Transverse colon (tissue), 4 donors: ENCODE measurements at places on chromosomes 2 and 18. TPM values are rescaled to one million over a fixed set of nuclear protein-coding genes. Genes with fewer than 3 reads are reported as not detected.

ESPNL gene
- total RNA-seq: 4.4 TPM

IL18R1 gene
- total RNA-seq: 3.8 TPM

BBS5 gene
- total RNA-seq: 3.0 TPM

IL37 gene
- total RNA-seq: 1.1 TPM

- no peaks in the 10 kb centered on the region for H3K27me3 ChIP-seq
- H3K4me1 ChIP-seq: no peaks in the 10 kb centered on the region
- no peak for DNase-seq
- H3K36me3 ChIP-seq: no peaks in the 10 kb centered on the region
Measured at GRCh38 chr2:148259674-148260073, 238.8 kb downstream of the MBD5 start.

DNA sequence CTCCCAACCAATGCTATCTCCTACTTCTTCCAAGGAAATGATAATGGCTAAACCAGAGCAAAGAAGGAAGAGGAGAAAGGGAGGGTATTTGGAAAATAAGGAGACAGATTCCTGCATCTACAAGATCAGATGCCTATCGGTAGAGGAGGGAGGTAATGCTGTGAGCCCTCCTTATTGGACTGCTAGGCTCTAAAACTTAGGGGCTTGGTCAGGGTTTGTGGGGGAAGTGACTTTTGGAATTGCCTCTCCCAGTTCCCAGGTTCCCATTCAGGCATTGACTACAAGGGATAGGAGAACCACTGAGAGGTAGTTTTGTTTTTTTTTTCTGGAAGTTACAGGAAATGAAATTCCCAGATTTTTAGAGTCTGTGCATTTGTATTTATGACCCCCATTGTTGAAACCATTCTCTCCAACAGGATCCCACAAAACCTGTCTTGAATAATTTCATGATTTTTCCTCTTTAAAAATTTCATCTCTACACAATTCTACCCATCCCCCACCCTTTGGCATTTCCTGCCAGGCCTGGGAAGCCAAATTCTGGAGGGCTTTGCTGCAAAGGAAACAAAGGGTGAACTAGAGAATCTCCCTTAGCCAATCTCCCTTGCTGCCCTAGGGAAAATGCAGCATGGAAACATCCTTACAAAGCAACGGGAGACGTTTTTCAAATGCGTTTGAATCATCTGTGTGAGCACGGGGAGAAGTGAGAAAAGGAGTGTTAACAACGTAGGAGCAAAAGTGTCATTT, 282.1 kb upstream of the EPAS1 start:
- H3K4me3 ChIP-seq: no peak overlapping the region
- no peaks in the 10 kb centered on the region for H3K36me3 ChIP-seq
- H3K27me3 ChIP-seq: no peaks in the 10 kb centered on the region
- no peaks in the 10 kb centered on the region for H3K4me1 ChIP-seq
- H3K27ac ChIP-seq: no peak overlapping the region

DNA sequence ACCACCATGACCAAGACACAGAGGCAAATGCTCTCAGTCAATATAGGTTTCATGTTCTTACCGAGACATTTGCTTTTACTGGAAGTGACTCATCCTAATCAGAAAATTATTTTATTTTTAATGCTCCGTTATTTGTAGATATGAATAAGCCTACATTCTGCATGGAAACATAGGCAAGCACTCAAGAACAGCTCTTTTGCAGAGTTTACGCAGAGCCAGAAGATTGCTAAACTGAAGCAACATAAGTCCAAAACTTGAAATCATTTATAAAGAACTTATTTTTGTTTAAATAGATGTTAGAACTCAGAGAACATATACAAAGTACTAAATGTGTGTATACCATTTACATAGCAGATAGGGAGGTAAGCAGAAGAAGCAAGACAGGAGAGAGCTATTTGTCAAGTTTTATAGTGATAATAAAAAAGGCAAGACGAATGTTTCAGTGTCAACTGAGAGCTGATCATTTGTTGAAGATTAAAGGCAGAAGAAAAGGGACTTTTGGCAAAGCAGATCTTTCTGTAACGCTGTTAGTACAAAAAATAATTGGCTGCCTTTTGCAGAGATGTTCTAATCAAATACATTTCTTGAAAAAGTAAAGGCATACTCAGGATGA, 12.4 kb upstream of the PPP1R1C start:
- no peak overlapping the region for H3K27ac ChIP-seq
- no peaks in the 10 kb centered on the region for H3K27me3 ChIP-seq
- no peak for DNase-seq
- H3K4me1 ChIP-seq: no peaks in the 10 kb centered on the region
- H3K36me3 ChIP-seq: no peaks in the 10 kb centered on the region

- DNase-seq: no peak
- H3K27ac ChIP-seq: peak overlapping the region; percentile 86
- H3K4me3 ChIP-seq: no peak overlapping the region
- H3K36me3 ChIP-seq: no peaks in the 10 kb centered on the region
- H3K4me1 ChIP-seq: peaks cover 43% of the 10 kb centered on the region
Measured at GRCh38 chr2:237732070-237732469, 66.5 kb upstream of the RBM44 start.

- H3K4me3 ChIP-seq: no peak overlapping the region
- H3K4me1 ChIP-seq: no peaks in the 10 kb centered on the region
- no peaks in the 10 kb centered on the region for H3K36me3 ChIP-seq
- no peak for DNase-seq
Measured at GRCh38 chr2:231331533-231331932, 64.0 kb upstream of the B3GNT7 start.

- H3K27ac ChIP-seq: peak overlapping the region; percentile 93
- H3K27me3 ChIP-seq: no peaks in the 10 kb centered on the region
Measured at GRCh38 chr2:42169874-42170521, 845 bp downstream of the EML4 start.

DNA sequence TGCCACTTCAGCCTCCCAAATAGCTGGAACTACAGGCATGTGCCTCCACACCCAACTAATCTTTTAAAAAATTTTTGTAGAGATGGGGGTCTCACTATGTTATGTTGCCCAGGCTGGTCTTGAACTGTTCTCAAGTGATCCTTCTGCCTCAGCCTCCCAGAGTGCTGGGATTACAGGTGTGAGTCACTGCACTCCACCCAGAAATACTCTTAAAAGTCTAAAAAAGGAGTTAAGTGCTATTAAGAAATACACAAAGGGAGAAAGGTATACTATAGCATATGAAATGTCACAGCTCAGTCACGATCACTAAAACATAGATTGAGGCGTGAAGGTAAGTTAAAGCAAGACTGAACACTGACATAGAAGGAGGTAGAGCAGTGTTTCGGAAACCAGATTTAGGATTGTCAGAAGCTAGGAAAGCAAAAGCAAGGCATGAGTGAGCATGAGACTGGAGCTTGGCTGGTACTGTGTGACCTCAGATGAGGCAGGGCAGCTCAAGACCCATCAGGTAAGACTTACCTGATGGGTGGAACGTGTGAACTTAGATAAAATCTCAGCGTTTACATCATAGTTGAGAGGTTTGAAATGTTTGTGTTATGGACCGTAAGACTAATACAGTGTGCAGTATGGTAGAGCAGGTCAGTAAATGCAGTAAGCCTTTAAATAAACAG, 9.2 kb downstream of the CCNYL1 start:
- H3K27me3 ChIP-seq: no peaks in the 10 kb centered on the region
- H3K36me3 ChIP-seq: no peaks in the 10 kb centered on the region
- H3K4me3 ChIP-seq: no peak overlapping the region
- DNase-seq: no peak
- H3K4me1 ChIP-seq: no peaks in the 10 kb centered on the region

DNA sequence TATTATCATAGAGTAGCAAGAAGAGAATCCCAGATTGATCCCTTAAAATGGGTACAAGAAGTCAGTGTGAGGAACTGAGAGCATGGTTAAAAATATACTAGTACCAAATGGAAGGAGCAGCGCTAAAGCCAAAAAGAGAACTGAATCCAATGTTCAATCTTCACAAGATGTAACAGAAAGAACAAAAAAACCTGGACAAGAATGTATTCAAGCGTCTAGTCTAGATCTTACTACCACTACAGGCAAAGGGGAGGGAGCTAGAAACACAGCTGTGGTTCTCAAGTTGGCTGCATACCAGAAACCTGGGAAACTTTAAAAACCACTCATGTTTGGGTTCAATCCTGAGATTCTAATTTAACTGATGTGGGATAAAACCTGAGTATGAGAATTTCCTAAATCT, 57.5 kb downstream of the PIAS2 start:
- no peaks in the 10 kb centered on the region for H3K4me1 ChIP-seq
- H3K4me3 ChIP-seq: no peak overlapping the region
- H3K27ac ChIP-seq: no peak overlapping the region
- no peaks in the 10 kb centered on the region for H3K36me3 ChIP-seq
- no peaks in the 10 kb centered on the region for H3K27me3 ChIP-seq

- no peaks in the 10 kb centered on the region for H3K4me1 ChIP-seq
- no peak overlapping the region for H3K4me3 ChIP-seq
- H3K36me3 ChIP-seq: no peaks in the 10 kb centered on the region
- H3K27ac ChIP-seq: no peak overlapping the region
Measured at GRCh38 chr2:120587279-120587996, 148.2 kb upstream of the GLI2 start.

DNA sequence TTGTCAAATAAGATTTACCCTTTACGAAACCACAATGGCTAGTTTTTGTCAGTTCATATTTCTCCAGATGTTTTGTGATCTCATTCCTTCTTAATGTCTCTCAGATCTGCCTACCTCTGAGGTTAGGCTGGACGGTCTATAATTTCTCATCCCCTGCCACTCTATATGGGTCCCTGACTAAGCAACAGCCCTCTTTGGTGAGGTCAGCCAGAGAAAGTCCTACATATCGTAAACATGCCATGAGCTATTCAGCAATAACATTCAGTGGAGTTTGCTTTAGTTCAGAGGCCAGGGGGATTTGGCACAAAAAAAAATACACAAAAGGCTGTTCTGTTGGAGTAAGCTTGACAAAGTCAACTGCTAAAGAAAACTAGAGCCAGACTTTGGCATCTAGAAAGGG, 192.1 kb upstream of the NCKAP5 start:
- no peak for DNase-seq
- H3K4me3 ChIP-seq: no peak overlapping the region
- H3K27me3 ChIP-seq: no peaks in the 10 kb centered on the region

- H3K27me3 ChIP-seq: no peaks in the 10 kb centered on the region
- no peaks in the 10 kb centered on the region for H3K36me3 ChIP-seq
- peaks cover 3% of the 10 kb centered on the region for H3K4me1 ChIP-seq
- no peak overlapping the region for H3K4me3 ChIP-seq
Measured at GRCh38 chr2:11152591-11152990, 2.7 kb upstream of the SLC66A3 start.

DNA sequence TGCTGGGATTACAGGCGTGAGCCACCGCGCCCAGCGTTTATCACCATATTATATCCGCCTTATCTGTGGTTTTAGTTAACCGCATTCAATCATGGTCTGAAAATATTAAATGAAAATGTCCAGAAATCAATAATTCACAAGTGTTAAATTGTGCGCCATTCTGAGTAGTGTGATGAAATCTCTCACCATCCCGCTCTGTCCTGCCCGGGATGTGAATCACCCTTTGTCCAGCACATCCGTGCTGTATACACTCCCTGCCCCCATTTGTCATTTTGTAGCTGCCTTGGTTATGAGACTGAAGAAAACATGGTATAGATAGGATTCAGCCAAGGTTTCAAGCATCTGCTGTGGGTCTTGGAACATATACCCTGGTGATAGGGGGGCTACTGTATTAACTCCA, 70.7 kb downstream of the TIMM21 start:
- DNase-seq: no peak
- H3K27ac ChIP-seq: no peak overlapping the region
- H3K4me1 ChIP-seq: no peaks in the 10 kb centered on the region
- no peaks in the 10 kb centered on the region for H3K27me3 ChIP-seq

DNA sequence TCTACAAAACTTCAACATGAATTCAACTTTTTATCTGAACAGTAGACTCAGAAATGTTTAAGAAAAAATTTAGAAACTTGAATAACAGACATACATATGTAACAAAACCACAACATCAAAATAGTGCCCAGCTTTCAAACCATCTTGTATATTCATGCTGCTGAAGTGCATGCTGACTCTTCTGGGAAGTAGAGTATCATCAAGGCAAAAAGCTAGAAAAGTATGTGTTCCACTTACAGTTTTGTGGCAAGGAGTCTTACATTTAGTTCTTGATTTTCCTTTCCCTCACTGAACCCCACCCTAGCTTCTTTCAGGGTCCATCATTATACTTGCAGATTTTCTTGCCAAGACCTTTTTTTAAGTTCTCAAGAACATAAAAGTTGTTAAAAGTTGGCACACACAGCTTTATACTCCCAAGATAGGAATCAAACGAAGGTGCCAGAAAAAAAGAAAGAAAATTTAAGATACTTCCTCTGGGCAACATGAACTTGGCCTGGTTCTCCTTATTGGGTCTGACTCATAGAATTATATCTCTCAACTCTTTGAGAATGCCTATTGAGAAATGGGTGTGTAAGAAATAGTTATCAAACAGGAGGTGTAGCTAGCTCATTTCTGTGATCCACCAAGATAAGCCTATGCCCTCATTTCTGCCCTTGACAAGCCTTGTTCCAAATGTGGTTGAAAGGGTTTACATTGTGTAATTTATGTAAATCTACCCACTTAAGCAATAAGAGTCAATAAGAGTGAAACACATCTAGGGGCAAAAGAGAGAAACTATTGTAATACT, 667.6 kb upstream of the ACVR2A start:
- H3K4me3 ChIP-seq: no peak overlapping the region
- H3K4me1 ChIP-seq: no peaks in the 10 kb centered on the region
- no peak for DNase-seq
- no peaks in the 10 kb centered on the region for H3K27me3 ChIP-seq
